NCI-H2081 treated with DMSO at 0.1 percent for 48 hours (cell line): ENCODE measurements at places on chromosomes 5 and 9.

DNA sequence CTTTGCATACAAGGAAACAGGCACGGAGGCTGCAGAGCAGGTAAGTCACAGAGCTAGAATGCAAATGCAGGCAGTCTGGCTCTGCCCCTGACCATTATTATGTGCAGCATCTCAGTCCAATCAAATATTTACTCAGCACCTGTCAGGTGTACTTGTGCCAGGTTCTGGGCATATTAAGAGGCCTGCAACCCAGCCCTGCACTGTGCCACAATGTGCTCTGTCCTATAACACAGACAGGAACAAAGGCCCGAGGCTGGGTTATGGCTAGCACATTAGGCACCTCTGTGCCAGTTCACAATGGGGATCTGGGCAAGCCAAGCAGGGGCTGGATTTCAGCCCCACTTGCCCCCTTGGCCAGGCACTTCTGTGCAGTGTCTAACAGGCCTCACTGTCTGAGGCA, 14.0 kb downstream of the ARL15 start:
- peak; percentile 11 for DNase-seq

- no peak for DNase-seq
Observed at GRCh38 chr5:72618708-72619107, 111.5 kb upstream of the ZNF366 start.

DNA sequence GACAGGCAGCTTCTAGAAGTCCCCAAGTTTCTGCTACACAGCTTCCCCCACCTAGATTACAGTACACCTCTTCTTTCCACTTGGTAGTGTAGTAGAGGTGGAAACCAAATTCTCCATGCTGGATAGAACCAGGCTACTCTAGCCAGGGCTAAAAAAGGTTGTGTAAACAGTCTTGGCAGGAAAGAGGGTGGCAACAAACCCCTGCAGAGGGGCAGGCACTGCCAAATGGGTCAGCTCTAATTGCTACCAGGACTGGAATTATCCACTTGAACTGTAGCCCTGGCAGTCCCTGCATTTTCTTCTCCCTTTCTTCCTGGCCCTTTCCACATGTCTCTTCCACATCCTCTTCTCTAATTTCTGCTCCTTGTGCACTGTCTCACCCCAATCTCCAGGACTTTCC, 24.8 kb downstream of the RANBP3L start:
- DNase-seq, result no peak

DNA sequence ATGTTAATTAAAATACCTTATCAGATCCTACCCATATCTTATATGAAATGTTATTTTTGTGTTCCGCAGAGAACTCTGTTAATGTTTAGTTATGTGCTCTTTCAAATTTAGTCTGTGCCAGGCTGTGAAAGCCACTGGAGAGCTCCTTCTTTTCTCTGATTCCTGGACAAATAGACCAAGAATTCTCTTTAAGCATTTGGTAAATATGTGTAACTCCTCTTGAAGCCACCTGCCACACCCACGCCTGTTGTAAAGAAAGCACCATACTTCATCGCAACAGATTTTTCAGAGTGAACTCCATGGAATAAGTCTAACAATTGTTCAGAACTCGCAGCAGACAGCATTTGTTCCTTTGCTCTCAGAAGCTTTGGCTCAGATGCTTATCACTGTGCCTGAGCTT, 301.1 kb downstream of the FAM170A start:
- DNase-seq, result no peak

- DNase-seq, result no peak
Observed at GRCh38 chr5:138646671-138647070, 71.5 kb upstream of the HSPA9 start.

DNA sequence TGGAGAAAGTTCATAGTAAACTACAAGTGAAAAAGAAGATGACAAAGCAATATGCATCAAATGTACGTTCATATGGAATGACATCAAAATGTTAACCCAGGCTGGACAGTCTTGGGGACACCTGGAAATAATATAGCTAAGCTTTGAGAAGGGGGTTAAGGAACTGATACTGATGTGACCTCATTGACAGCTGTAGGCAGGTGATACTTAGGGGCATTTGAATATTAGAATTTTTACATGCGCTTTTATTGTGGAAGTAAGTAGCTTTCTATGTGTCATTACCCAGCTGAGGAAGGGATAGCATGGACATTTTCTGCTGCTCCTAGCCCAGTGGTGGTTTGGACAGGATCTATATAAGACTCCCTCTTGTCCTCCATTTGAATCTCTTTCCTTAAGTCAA, 299.7 kb downstream of the CWC27 start:
- DNase-seq, result no peak

DNA sequence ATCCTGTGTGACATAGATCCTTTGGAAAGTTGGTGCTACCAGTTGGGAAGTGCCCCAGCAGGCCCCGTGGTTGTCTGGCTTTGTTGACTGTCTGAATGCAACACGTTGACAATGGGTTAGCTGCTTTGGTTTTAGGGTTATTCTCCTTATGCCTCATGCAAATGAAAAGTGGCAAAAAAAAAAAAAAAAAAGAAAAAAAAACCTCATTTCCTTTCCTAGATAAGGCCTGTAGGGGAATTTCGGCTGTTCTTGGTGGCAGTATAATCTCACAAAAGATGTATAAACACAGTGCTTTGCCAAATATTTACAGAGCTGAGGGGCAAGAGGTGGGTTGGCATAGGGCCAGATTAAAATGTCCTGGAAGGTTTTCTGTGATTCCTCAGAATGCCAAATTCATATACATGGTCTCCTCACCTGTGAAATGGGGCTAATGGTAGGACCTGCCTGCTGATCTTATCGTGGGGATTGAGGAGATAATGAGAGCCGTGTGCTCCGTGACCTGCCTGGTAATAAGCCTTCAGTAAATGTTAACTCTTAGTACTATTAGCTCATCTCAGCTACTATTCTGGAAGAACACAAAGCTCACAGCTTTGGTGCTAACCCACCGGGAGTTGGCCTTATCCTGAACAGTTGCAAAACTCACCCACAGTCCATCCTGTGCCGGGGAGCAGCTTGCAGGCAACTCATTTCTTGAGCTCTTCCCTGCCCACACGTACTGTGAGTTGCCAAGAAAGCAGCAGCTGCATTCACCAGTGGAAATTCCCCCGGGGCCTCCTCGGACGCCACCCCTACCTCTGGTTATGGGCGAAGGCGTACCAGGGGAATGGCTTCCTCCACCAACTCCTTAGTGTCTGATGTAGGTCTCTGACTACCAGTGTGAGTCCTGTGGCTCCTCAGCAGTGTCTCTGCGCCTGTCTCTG, 220.3 kb downstream of the NR3C1 start:
- no peak for DNase-seq

DNA sequence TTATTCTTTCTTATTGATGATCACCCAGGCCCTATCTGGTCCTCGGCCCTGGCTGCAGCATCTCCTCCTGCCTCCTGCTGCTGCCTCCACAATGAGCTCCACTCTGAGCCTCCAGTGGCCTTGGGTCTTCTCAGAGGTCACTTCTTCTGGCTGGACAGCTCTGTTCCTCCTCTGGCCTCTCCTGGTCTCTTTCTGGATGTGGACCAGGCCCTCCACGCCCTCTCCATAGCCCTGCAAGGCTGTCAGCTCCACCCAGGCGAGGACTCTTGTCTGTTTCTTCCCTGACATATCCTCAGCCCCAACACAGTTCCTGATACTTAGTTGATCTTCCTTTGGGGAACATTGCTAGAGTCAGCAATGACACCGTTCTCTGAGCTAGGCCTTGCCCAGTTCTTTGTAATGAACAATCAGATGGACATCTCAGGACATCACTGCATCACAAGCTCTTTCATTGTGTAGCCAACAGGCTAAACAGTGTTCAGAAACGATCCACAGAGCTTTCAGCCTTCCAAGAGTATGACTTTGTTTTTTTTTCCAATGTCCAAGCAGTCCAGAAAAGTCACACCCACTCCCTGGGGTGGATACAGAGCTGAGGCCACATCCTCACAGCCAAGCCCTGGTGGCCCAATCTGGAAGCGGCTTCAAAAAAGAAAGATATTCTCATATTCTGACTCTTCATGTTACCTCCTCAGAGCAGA, 62.5 kb upstream of the DNAH5 start:
- no peak for DNase-seq

- no peak for DNase-seq
Observed at GRCh38 chr9:79352322-79352721, 219.4 kb upstream of the TLE4 start.

DNA sequence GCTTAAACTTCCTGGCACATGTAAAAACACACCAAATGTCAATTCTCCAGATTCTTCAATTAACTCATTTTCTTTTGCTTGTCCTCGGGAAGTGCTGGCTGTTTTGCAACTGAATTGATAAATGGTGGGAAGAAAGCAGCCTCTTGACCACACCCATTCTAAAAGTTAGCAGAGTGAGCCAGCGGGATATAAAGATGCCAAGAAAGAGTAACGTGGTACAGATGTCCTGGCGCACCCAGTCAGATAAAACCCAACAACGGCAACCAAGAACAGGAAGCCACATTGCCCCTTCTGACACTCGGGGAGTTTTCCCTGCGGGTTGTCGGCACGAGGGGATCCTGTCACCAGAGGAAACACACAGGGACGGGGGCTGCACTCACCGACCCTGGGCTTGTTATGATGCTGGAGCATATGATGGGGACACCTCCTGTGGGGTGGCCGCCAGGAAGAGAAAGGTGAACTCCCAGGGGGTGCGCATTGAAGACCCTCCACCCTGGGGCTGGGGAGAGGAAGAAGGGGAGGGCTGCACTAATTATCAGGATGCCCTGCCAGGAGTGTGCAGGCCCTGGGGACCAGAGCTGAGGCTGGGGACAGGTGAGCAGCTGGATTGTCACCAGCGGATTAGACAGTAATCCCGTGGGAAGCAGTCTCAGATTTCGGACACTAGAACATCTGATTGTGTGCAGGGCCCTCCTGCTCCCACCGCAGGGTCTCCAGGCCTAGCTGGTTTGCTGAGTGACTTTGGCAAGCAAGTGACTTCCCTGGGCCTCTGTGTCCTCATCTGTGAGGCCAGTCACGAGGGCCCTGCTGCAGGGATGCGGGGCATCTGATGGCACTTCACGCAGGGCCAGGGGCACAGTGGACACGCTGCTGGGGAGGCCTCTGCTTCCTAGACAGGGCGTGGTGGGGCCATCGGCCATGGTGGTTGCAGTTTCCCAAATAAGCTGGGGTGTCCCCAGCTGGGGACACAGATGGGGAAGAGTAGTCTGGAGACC, 59.2 kb downstream of the CRB2 start:
- no peak for DNase-seq

GRCh38 chr5:33306758-33307157, 134.0 kb upstream of the TARS1 start:
- no peak for DNase-seq

GRCh38 chr9:94687451-94687850, 39.0 kb upstream of the AOPEP start:
- no peak for DNase-seq

DNA sequence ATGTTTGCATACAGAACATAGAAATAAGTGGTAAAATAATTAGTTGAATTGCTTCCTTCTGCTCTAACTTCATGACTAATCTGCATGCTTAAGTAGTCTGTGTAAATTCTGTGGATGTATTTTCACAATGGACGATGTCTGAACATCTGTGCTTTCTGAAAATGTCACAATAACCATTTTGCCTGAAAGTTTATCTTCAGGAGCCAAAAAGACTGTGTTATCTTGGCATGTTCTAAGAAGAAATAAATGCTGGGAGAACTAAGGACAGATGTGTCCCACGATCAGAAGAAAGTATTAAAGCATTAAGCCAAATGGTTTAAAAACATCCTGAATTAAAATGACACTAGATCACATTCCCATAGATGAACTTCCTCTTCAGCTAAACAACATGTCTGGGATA, 397.6 kb downstream of the SPOCK1 start:
- DNase-seq, result no peak

DNA sequence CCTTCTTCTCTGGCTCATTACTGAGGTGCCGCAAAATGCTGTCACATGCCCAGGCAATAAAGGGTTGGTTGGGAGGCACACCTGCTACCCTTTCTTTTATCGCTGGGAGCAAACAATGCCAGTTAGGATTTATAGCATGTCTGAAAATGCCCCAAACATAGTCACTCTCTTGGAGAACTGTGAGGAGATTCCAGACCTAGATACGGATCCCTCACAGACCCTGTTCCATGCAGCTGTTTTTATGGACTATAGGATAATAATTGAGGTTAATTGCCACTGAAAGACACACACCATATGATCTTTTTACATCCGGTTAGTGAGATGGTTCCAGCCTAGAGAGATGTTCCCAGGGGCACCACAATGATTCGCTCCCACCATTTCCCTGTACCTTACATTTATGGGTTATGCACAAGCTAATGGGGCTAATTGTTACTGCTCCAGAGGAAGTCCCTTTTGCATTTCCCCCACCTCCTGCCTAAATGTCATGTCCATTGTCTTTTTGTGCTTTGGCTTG, 318.1 kb downstream of the PIK3R1 start:
- DNase-seq, result peak; percentile 77

DNA sequence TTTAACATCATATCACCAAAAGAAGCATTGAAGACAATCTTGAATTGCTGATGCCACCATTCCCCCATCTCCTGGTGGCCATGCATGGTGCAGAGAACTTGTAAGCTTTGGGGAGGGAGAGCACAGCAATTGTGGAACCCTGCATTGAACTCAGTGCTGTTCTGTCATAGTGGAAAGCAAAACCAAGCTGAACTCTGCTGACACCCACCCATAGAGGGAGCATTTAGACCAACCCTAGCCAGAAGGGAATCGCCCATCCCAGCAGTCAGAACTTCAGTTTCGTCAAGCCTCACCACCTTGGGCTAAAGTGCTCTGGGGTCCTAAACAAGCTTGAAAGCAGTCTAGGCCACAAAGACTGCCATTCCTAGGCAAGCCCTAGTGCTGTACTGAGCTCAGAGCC, 37.4 kb upstream of the RUSC2 start:
- DNase-seq, result no peak

GRCh38 chr5:167916261-167916691, 375.2 kb upstream of the WWC1 start:
- no peak for DNase-seq

DNA sequence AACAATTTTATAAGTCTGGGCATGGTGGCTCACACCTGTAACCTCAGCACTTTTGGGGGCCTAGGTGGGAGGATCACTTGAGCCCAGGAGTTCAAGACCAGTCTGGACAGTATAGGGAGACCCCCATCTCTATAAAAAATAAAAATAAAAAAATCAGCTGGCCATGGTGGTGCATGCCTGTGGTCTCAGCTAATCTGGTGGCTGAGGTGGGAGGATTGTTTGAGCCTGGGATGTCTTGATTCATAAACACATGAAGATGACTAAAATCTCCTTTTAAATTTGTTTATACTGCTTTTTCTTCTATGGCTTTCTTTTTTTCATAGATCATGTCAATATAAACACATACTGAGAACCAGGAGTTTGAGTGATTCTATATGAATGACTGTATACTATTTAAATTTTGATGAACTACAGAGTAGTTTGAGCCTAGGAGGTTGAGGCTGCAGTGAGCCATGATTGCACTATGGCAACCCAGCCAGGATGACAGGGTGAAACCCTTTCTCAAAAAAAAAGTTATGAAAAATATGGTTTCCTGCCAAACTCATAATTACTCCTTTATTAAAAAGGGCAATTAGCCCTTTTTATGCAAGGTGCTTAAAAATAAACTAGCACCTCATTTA, 14.2 kb downstream of the RIC1 start:
- no peak for DNase-seq

- DNase-seq, result no peak
Observed at GRCh38 chr9:74503219-74503618, 6.1 kb downstream of the RORB start.

- no peak for DNase-seq
Observed at GRCh38 chr5:128355961-128356360, 182.1 kb downstream of the FBN2 start.
